Activated CD4-positive, alpha-beta T cell treated with anti-CD3 and anti-CD28 coated beads for 36 hours (primary cell): ENCODE measurements at places on chromosomes 5 and 9.

DNA sequence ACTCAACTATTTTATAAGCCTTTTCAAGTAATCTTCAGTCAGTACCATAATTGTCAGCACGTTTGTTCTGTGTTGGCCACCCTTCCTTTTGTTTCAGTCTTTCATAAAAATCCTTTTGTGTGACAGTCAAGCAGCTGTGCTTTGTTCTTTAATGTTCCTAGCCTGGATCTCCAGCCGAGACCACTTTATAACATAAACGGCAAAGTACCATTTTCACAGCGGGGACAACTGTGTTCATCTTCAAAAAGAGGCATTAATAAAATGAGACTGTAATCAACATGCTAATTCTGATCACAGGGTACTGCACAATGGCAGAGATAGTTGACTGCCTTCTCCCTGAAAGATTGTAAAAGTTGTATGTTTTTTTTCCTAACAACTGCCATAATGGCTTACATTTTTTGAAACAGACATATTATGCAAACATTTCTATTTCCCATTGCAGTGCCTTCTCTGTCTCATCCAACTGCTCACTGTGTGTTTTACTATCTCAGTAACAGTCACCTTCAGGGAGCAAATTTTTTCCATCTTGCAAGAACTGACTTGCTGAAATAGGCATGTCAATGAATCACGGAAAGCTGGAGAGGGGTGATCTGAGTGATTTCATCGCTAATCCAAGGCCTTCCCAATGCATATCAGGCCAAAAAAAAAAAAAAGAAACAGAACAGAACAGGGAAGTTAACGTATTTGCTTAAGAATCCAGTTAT is 828.5 kb upstream of the DMAC1 start:
- H3K27ac ChIP-seq, result no peak overlapping the region
- H3K36me3 ChIP-seq, result no peaks in the 10 kb centered on the region
- DNase-seq, result no peak
- no peak overlapping the region for H3K4me3 ChIP-seq
- H3K4me1 ChIP-seq, result no peaks in the 10 kb centered on the region
- no peaks in the 10 kb centered on the region for H3K27me3 ChIP-seq

DNA sequence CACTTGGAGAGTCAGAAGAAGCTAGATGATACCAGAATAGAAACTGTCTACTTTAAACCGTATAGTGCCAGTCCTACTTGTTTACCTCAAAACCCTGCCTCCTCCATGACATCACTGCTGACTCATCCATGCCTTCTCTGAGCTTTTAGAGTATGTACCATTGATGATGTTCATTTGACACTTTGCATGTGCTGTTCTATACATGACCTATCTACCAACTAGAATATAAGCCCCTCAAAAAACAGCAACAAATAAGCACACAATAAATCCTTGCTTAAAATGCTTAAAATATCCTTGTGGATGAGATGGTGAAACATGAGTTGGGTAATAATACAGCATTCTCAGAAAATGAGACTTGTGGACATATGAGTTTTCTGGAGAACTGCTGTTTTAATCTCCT is 2.6 kb downstream of the CTNNAL1 start:
- no peak overlapping the region for H3K27ac ChIP-seq
- no peaks in the 10 kb centered on the region for H3K27me3 ChIP-seq
- no peak overlapping the region for H3K4me3 ChIP-seq
- peaks cover 32% of the 10 kb centered on the region for H3K4me1 ChIP-seq

- H3K27me3 ChIP-seq, result no peaks in the 10 kb centered on the region
- H3K27ac ChIP-seq, result no peak overlapping the region
- no peak overlapping the region for H3K4me3 ChIP-seq
Measured at GRCh38 chr9:116491659-116492058, 195.4 kb upstream of the TRIM32 start.

DNA sequence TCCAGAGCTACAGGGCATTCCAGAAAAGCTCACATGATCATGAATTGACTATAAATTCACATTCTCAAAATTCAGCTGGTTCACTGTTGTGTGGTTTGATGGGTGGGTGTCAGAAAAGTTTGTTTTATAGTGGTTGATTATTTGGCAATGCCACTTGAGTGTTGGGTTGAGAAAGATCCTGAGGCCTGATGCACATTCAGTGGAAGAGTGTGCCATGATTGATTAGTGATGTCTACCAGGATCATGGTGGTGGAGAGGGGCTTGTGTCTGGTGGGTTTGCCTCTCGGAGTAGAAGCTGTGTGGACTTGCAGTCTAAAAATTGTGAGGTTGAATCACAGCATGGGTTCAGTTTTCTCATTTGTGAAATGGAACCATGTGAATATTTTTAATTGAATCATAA is 2.0 kb downstream of the NDUFS6 start:
- H3K36me3 ChIP-seq, result peaks cover 64% of the 10 kb centered on the region
- no peak for DNase-seq
- H3K27me3 ChIP-seq, result no peaks in the 10 kb centered on the region
- H3K4me1 ChIP-seq, result peaks cover 38% of the 10 kb centered on the region
- H3K4me3 ChIP-seq, result peak overlapping the region; percentile 24

- H3K4me3 ChIP-seq, result no peak overlapping the region
- no peaks in the 10 kb centered on the region for H3K36me3 ChIP-seq
- H3K27ac ChIP-seq, result no peak overlapping the region
- DNase-seq, result no peak
Measured at GRCh38 chr9:111147041-111147440, 108.8 kb upstream of the LPAR1 start.

GRCh38 chr5:151721812-151722391 is 35.2 kb upstream of the SPARC start:
- H3K27me3 ChIP-seq, result no peaks in the 10 kb centered on the region

- peak overlapping the region; percentile 70 for H3K4me3 ChIP-seq
- no peak for DNase-seq
- H3K4me1 ChIP-seq, result peaks cover 90% of the 10 kb centered on the region
- peak overlapping the region; percentile 94 for H3K27ac ChIP-seq
Measured at GRCh38 chr9:73154271-73154670, 2.6 kb downstream of the ANXA1 start.

- no peak overlapping the region for H3K4me3 ChIP-seq
- no peaks in the 10 kb centered on the region for H3K27me3 ChIP-seq
- no peak for DNase-seq
- peaks cover 3% of the 10 kb centered on the region for H3K4me1 ChIP-seq
Measured at GRCh38 chr5:72242796-72243475, 77.1 kb downstream of the MRPS27 start.
